GOT3 (cell line): ENCODE measurements at places on chromosomes 11 and 22.

DNA sequence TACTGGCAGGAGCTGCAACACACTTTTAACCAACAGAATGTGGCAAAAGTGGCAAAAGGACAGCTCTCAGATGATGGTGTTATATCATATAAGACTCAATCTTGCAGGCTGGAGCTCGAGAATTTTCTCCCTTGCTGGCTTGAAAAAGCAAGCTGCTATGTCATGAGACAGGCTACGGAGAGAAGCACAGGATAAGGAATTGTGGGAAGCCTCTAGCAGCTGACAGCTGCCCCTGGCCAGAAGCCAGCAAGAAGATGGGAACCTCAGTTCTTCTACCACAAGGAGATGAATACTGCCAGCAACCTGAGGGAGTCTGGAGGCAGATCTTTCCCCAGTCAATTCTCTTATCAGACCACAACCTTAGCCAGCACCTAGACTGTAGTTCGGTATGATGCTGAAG, 24.6 kb downstream of the FXYD6 start:
- no peak for DNase-seq

DNA sequence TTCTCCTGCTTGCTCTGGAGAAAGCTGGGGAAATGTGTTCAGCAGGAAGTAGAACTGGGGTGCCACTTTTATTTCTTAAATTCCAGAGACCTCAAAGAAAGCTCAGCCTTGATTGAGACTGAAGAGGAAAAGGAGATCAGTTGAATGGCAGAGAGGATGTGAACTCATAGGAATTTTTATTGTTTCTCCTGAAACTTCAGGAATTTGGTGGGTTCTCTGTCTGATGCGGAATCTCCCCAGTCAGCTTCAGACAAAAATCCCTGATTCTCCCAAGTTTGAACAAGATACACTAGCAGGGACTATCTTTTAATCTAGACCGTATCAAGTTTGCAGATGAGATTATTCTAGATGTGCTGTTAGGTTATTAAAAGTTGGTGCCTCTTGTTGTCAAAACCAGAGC, 23.0 kb downstream of the EHF start:
- DNase-seq = no peak

DNA sequence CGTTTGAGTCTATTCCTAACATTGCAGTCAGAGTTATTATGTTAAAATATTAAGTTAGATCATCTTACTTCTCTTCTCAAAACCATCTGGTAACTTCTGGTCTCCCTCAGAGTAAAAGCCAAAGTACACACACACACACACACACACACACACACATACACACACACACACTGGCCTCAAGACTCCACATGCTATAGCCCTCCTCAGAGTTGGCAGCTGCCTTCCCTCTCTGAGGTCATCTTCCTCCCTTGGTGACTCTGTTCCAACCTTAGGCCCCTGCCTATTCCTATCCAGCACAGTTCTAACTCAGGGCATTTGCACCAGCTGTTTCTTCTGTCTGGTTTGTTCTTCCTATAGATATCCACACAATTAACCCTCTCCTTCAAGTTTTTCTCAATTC, 272.0 kb upstream of the SESN3 start:
- DNase-seq = no peak

- no peak for DNase-seq
Observed at GRCh38 chr22:50606165-50606945, 5.8 kb downstream of the MAPK8IP2 start.

DNA sequence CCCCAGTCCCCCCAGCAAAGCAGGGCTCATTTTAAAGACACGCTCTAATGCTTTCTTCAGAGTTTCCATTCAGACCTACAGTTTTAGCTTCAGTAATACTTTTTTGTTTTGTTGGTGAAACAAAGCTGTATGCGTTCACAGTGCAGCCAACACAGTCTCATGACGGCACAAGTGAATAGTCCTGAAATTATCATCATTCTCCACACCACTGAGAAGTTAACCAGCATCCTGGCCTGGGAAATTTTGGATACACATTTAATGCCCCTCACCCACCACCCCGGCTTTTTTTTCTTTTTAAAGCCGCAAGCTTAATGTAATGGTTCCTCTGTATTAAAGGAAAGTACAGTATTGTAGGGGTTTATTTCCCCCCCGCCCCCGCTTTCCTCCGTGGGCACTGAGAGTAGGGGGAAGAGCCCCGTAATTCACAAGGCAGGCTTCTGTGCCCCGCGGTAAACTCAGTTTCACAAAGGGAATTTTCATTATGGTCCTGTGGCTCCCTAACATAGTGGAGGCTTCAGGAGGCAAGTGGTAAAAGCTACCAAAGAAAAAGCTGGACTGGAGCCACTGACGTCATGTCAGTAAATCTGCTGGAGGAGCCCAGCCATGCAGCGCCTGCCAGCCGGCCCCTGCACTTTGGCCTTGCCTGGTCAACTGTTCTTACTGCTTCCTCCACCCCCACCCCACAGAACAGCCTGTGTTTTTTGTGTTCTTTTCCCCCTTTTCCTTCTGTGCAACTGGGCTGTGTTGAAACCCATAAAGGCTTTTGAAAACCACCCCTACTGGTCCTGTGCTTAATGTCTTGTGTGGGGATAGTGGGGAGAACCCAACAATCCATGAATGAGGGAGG, 18.2 kb downstream of the TEAD1 start:
- no peak for DNase-seq

DNA sequence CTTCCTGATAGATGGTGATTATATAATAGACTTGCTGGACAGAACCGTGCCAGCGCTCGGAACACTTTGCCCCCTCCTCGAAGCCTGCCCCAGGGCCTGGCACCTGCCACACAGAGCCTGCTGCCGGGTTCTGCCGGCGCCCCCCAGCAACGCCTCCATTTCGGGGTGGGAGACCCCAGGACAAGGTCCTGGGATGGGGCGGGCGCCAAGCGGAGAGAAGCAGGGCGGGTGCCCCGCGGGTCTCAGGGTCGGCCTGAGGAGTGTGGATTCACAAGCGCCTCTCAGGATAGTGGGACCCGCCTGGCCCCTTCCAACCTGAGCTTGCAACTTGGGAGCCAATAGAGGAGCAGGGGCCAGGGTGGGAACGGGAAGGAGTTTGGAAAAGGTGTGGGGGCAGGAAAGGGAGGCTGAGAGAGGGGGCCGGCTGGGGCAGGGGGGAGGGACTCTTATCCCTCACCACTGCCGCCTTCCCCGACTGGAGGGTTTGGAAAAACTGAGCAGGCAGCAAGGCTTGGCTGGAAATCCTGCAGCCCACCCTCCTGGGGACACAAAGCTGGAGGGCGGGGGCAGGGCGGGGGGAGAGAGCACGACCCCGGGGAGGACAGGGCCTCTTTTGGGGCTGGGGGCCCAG, 3.3 kb upstream of the BCL9L start:
- no peak for DNase-seq

- no peak for DNase-seq
Observed at GRCh38 chr11:36753960-36754359, 155.9 kb upstream of the RAG2 start.

DNA sequence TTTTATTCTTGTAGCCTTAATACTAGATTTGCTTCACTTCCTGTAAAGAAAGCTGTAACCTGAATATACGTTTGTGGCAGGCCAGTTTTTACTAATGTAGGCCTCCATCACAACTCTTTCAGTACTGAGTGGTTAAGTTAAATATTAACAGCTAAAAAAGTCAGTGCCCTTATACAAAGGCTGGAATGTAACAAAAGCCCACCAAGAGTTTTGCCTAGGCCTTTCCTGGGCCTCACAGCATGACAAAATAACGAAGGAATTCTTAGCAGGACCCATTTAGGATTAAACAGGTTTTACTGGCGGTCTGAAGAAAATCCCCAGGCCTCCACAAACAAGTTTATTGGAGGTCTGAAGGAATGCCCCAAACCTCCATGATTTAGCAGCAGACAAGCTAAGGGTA, 43.7 kb downstream of the PIWIL3 start:
- no peak for DNase-seq

DNA sequence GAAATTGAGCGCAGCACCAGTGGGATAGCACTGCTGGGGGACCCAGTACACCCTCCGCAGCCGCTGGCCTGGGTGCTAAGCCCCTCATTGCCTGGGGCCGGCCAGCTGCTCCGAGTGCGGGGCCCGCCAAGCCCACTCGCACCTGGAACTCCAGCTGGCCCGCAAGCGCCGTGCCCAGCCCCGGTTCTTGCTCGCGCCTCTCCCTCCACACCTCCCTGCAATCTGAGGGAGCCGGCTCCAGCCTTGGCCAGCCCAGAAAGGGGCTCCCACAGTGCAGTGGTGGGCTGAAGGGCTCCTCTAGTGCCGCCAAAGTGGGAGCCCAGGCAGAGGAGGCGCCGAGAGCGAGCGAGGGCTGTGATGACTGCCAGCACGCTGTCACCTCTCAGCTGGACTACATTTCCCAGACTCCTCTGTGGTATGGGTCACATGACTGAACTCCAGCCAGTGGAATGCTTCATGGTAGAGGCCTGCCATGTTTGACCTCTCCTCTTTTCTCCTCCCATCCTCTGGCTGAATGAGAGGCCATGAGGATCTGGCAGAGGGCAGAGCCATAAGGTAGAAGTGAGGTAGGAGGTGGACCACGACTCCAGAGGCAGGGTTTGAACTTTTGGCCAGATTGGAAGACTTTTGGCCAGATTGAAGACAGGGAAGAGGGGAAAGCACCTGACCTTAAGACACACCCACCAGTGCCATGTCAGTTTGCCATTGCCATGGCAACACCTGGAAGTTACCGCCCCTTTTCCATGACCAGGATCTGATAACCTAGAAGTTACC, 6.2 kb downstream of the MRGPRD start:
- DNase-seq = no peak
